ENCODE measurements at places on chromosomes 1 and 21. TPM values are rescaled to one million over a fixed set of nuclear protein-coding genes. Genes with fewer than 3 reads are reported as not detected.

Gene NPHS2
- total RNA-seq = not detected

Gene IL12RB2
- total RNA-seq = 0.10 TPM

DNA sequence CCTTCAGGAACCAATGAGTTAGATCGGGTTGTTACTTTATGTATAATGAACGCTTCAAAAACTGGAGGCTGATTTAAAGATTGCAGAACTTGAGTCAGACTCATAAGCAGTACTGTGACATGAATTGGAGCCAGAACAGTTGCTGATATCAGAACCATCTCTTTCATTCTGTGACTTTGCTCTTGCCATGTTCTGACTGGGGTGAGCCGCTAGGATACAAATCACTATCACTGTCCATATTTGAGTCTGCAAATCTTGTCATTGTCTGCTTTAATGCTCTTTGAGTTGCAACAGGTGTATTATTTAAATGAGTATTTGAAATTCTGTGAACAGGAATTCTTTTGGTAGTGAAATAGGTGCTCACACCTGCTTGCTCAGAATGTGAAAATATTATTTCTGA, 52.5 kb downstream of the LRIG2 start:
- DNase-seq = no peak

Gene DNASE2B
- not detected for total RNA-seq

GRCh38 chr1:183039330-183039729, 16.1 kb downstream of the LAMC1 start:
- no peak for DNase-seq

Gene LIPI
- not detected for total RNA-seq

- DNase-seq = no peak
Observed at GRCh38 chr1:166988974-166989515, at the start of gene MAEL. TSS of gene MAEL (plus strand) at chr1:166989280. CDS start at chr1:166989353, 73 bp downstream.

Gene DHRS3
- total RNA-seq = 28.9 TPM

DNA sequence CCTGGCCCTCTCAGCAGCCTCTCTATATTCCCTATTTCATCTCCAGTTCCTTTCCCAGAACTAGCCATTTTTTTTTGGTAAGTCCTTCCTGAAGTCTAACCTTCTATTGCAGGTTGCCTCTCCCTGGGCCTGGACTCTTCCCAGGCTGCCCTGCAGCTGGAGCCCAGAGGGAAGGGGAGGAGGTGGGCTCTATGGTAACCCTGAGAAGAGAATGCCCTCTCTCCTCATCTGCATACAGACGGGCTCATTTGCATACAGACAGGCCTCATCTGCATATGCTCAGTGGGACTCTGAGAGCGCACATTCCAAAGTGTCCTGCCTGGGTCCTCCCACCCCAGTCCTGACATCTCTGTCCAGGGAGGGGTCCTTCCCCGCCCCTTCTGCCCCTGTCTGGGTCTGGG, 32.7 kb downstream of the RHBG start:
- no peak for DNase-seq

Measured in renal cortical epithelial cell (primary cell).